ENCODE measurements at places on chromosomes 5 and 9. TPM values are rescaled to one million over a fixed set of nuclear protein-coding genes. Genes with fewer than 3 reads are reported as not detected.

GRCh38 chr9:91391412-91391811, 29.7 kb upstream of the AUH start:
- H3K4me3 ChIP-seq, result no peak overlapping the region
- no peaks in the 10 kb centered on the region for H3K27me3 ChIP-seq
- H3K36me3 ChIP-seq, result peaks cover 2% of the 10 kb centered on the region

DNA sequence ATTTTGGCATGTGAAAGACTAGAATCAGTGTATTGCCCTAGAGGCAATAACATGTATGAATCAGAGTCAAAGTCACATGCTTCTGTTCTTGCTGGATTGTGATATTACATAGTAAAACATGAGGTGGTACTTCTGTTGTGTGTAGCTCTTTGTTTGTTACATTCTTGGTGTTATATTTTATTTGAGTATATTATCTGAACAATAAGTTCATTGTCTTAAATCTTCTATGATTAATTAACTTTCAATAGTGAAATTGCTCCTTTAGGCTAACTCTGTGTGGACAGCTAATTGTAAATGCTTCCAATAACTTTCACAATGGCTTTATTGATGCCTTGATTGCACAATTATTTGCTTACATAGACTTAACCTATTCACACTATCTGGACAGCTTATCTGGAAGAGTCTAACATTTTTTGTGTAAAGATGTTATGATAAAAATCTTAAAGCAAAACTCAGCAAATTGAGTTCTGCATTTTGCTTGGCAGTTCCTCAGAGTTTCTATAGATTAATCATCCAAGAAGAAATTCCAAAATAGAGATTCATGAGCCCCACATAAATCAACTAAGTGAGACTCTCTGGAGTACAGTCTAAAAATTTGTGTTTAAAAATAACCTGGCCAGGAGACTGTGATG, 239.6 kb upstream of the TUSC1 start:
- H3K4me1 ChIP-seq, result no peaks in the 10 kb centered on the region
- H3K27ac ChIP-seq, result no peak overlapping the region
- no peak for DNase-seq
- no peaks in the 10 kb centered on the region for H3K36me3 ChIP-seq
- no peak overlapping the region for H3K4me3 ChIP-seq

GRCh38 chr5:36279054-36279698, 22.5 kb downstream of the RANBP3L start:
- peaks cover 20% of the 10 kb centered on the region for H3K27me3 ChIP-seq
- H3K4me1 ChIP-seq, result no peaks in the 10 kb centered on the region
- DNase-seq, result no peak
- no peak overlapping the region for H3K27ac ChIP-seq
- H3K4me3 ChIP-seq, result no peak overlapping the region

DNA sequence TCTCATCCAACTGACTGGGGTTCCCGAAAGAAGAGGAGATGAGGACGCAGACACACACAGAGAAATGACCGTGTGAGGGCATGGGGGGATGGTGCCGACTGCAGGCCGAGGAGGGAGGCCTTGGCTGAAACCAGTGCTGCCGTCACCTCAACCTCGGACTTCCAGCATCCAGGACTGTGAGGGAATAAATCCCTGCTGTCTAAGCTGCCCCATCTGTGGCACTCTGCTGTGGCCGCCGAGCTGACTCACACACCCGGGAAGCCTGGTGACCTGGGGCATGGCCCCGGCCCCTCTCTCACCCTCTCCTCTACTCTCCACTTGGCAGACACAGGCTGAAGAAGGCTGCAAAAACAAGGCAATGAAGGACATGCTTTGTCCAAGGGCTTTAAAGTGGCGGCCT, 4.4 kb upstream of the COL5A1 start:
- H3K4me1 ChIP-seq, result no peaks in the 10 kb centered on the region
- H3K27me3 ChIP-seq, result peaks cover 10% of the 10 kb centered on the region
- no peak for DNase-seq
- H3K27ac ChIP-seq, result no peak overlapping the region
- H3K36me3 ChIP-seq, result no peaks in the 10 kb centered on the region

- H3K4me3 ChIP-seq, result no peak overlapping the region
- no peak overlapping the region for H3K27ac ChIP-seq
- H3K27me3 ChIP-seq, result no peaks in the 10 kb centered on the region
- no peaks in the 10 kb centered on the region for H3K4me1 ChIP-seq
- no peak for DNase-seq
Observed at GRCh38 chr5:128409166-128409800, 128.8 kb downstream of the FBN2 start.

DNA sequence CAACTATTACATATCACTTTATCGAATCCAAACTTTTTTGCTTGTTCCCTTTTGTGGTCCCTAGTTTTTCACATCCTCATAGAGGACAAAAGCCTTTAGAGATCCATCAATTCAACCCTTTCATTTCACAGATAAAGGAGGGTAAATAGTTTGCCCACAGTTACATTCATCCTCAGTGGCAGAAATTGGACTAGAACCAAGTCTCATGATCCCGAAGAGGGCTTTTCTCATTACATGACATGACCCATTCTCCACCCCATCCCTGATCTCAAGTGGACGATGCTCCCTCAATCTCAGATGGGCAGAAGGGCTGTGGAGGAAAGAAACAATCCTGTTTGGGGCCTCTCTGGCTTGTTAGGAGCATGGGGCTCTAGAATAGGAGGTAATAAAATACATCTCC, 23.1 kb downstream of the TICAM2 start:
- no peaks in the 10 kb centered on the region for H3K27me3 ChIP-seq
- no peak for DNase-seq
- no peaks in the 10 kb centered on the region for H3K36me3 ChIP-seq
- H3K4me1 ChIP-seq, result peaks cover 3% of the 10 kb centered on the region
- no peak overlapping the region for H3K4me3 ChIP-seq

GRCh38 chr9:84382720-84383119, 42.2 kb upstream of the SLC28A3 start:
- DNase-seq, result no peak
- H3K27me3 ChIP-seq, result peaks cover 2% of the 10 kb centered on the region
- H3K36me3 ChIP-seq, result no peaks in the 10 kb centered on the region
- H3K4me1 ChIP-seq, result no peaks in the 10 kb centered on the region
- no peak overlapping the region for H3K27ac ChIP-seq

Gene ADAMTSL2
- not detected for total RNA-seq

Gene BASP1
- total RNA-seq, result 0.42 TPM

Measured in activated CD4-positive, alpha-beta T cell treated with anti-CD3 and anti-CD28 coated beads, Interleukin-2, amount 10 ng/mL, durations not matched to agents 7 days and 5 days (primary cell).